Stimulated activated CD4-positive, alpha-beta T cell treated with anti-CD3 and anti-CD28 coated beads, Interleukin-2, amount 100 ng/mL, for 4 hours (primary cell): ENCODE measurements at places on chromosomes 7 and 10.
A peak's percentile ranks its signal among the peaks of the same experiment; 100 is the strongest.

- DNase-seq = no peak
These were observed 154.7 kb downstream of the RNLS start for GRCh38 chr10:88428442-88428841.

DNA sequence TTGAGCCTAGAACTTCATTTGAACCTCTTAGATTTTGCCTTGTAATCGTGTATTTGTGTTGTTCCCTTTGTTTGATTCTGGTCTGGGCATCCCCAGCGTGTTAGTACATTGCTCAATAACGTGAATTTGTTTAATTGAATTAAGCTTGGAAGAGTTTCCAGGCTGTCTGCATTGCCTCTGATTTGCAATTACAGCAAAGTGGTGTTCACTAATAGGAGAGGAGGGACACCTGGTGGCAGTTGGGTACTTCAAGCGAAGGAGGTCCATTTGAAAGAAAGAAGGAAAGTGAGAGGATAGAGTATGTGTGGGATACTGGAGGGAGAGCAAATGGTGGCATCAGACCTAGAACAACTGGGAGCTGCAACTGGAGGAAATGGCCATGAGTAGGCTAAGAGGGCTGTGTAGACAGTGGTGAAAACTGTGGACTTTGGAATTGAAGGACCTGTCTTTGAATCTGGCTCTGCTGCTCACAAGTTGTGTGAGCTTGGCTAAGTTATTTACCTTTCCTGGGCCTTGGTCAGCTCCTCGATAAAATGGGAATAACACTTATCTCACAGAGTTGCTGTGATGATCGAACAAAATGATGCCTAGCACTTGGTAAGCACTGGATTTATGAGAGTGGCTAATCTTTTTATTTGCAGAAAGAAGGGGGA is 15.1 kb downstream of the LSMEM1 start:
- DNase-seq = peak; percentile 12

DNA sequence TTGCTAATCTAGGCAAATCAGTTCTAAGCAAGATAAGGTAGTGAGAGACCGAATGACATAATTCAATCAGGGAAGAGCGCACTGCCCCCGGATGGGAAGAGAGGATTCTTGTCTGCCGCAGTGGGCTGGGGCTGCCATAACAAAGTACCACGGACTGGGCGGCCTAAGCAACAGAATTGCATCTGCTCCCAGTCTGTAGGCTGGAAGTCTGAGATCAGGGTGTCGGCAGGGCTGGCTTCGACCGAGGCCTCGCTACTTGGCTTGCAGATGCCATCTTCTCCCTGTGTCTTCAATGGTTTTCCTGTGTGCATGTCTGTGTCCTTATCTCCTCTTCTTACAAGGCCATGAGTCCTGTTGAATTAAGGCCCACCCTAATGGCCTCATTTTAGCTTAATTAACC is 59.7 kb upstream of the TMEM72 start:
- no peak for DNase-seq

DNA sequence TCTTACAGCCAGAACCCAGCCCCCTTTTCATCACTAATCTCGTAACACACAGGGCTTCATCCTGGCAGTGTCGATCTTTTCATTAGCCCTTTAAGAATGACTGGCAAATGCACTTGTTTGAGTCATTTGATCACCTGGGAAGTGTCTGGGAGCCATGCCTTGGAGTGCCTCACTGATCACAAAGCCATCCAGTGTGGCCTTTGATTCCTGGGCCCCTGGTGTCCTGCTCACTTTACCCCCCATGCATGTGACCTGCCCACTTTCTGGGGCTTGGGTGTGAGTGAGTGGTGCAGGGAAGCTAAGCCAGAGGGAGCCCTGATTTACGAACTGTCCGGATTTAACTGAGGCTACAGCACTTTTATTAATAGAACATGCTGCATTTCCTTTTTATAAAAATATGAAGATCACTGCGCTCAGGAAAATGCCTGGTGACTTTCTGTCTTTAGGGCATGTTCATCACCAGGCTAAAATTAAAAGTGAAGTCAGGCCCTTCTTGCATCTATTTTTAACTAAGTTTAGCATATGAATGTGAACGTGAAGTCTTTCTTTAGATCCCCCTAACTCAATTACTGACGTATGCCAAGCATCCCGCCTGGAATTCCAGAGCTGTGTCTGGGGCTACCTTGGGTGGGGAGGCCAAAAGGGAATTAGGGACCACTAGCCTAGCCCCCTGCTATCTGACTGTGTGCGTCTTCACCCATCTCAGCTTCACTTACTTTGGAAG is 23.6 kb downstream of the RBM20 start:
- no peak for DNase-seq

DNA sequence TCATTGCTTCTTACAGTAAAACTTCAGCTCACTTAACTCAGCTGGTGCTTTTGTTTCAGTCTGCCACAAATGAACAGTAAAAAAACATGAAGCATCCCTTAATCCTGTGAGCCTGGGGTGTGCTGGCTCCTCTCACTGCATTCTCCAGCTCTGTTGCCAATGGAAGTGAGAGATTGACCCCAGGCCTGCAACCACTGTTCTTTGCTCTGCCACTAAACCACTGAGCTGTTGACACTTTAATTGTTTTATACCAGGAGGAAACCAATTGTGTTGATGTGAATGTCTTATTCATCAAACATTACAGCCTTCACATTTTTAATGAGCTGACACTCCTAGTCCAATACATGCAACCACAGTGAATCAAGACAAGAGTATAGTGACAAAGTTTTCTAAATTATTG is 69.4 kb upstream of the FZD1 start:
- DNase-seq = no peak
